Central memory CD4-positive, alpha-beta T cell (primary cell): ENCODE measurements at places on chromosomes 5 and 9.
A peak's percentile ranks its signal among the peaks of the same experiment; 100 is the strongest.

GRCh38 chr9:100579665-100580064 lies 1.8 kb downstream of the CAVIN4 start:
- DNase-seq, result no peak

DNA sequence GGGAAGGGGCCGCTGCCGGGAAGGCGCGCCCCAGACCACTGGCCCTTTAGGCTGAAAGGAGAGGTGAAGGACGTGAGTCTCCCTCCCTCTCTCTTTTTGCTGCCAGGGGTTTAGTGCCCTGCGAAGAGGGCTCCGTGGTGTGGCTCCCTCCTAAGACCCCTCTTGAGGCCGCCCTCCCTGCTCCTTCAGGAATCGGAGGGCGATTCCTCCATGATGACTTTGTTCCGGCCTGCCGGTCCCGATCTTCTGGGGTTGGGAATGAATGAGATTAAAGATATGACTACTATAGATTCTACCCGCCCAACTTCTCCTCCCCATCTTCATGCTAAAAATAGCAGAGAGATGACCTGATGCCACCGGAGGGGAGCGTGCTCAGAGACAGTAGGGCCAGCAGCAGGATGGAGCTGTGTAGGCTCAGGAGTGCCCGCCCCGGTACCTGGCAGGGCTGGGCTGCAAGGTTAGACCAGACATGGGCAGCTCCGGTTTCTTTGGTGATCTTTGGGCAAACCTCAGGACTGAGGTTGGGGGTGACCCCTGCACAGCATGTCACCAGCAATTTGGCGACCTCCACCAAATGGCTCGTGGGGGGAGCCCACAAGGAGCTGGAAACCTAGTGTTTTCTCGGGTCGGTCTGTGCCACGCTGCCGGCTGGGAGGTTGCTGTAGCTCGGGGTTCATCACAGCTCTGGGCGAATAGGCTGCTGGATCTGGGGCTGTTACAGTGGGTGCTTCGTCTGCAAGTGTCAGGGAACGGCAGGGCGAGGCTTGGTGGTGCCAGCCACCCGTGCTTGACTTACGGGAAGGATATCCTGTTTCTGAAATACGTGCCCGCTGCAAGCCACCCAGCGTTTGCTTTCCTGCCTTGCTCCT lies 1.7 kb downstream of the OLFM1 start:
- no peak for DNase-seq

DNA sequence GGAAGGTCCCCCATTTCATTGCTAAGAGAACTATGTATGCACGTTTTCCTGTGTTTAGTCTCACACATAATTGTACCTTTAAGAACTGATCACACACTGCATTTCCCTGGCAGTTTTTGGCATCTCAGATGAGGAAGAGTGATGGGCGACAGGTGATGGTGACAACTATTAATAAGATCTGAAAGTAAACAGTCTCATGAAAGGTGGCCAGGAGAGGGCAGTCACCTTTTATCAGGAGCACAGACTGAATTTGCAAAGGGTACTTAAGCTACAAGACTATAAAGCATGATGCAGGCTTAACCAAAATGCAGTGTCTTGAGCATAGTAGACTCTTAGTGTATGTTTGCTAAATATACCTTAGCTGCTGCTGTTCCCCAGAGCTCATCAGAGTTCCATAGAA lies 91.5 kb downstream of the GHR start:
- DNase-seq, result no peak

DNA sequence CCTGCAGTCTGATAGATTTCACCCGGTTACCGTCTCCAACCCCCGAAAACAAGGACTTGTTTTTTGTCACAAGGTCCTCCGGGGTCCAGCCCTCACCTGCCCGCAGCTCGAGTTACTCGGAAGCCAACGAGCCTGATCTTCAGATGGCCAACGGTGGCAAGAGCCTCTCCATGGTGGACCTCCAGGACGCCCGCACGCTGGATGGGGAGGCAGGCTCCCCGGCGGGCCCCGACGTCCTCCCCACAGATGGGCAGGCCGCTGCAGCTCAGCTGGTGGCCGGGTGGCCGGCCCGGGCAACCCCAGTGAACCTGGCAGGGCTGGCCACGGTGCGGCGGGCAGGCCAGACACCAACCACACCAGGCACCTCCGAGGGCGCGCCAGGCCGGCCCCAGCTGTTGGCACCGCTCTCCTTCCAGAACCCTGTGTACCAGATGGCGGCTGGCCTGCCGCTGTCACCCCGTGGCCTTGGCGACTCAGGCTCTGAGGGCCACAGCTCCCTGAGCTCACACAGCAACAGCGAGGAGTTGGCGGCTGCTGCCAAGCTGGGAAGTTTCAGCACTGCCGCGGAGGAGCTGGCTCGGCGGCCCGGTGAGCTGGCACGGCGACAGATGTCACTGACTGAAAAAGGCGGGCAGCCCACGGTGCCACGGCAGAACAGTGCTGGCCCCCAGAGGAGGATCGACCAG lies 121.3 kb downstream of the DAB2IP start:
- no peak for DNase-seq

- no peak for DNase-seq
Measured at GRCh38 chr9:90915693-90916092, 114.1 kb downstream of the SYK start.

DNA sequence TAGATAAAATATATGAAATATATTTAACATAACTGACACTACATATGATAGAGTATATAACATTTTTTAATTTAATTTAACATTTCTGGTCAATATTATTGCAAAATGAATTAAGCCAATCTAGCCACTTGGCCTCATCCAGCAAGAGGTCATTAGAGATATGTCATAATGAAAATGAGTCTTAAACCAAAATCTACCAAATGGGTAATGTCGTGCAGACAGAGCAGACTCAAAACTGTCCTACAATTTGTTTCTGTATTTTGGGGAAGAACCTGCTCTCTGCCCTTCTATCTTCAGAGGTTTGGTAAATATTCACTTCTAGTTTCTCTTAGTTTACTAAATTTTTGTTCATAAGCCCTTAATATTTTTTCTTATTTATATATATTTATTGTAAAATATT lies 61.4 kb downstream of the ARHGEF28 start:
- no peak for DNase-seq

- DNase-seq, result peak; percentile 43
Measured at GRCh38 chr9:21395778-21396717, 10.8 kb upstream of the IFNA2 start.

GRCh38 chr9:19173598-19174125 lies 46.4 kb upstream of the PLIN2 start:
- no peak for DNase-seq

GRCh38 chr9:132207839-132208615 lies 46.2 kb downstream of the NTNG2 start:
- DNase-seq, result no peak

DNA sequence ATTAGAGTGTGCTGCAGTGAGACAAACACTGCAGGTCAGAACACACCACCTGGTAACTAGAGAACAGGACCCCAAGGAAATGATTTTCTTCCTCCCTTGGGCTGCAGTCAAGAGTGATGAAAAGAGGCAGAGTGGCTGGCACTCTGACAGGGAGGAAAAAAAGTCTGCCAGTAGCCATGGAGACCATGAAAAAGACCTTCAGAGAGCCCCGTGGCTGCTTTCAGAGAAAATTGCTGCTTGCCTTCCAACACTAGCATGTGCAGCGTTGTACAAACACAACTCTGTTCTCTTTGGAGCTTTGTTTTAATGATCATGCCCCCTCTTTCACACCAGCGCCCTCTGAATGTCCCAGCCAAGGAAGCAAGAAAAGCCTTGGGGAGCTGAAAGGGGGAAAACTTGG lies 68.8 kb downstream of the ANKRD55 start:
- DNase-seq, result no peak

GRCh38 chr5:72245546-72245945 lies 74.5 kb downstream of the MRPS27 start:
- no peak for DNase-seq

DNA sequence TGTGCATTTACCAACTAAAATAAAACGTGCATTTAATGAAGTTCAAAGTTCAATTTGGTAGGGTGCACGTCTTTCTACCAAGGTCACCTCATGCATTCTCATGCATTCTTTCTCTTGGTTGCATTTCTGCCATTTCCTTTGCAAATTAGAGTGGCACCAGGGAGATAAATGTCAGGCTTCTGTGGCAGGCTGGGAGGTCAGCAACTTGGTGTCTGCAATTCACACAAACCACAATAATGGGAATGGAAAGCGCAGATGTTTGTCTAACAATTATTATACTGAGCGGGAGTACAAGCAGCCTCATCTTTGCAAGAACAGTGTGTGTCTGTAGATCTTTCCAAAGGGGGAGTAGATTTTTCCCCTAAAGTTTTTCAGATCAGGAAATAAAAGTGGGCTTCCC lies 411.7 kb downstream of the DMRT2 start:
- DNase-seq, result no peak

GRCh38 chr9:134984372-134985265 lies 66.9 kb upstream of the FCN1 start:
- DNase-seq, result no peak

DNA sequence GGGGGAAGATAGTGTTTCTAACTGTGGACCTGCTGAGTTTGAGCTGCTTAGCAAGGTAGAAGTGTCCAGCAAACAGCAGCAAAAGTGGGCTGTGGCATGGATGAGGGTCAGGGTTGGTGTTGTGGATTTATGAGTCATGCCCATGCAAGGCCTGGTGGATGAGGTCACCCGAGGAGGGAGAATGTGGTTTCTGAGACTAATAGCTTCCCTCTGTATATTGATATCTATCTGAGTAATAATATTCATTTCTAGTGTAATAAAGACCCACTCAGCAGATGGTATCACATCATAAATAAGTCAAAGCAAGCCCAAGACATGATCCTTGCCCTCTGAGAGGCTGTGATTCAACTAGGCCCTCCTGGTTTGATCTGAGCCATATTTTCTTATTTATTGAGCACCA lies 597.8 kb upstream of the CLINT1 start:
- DNase-seq, result no peak

DNA sequence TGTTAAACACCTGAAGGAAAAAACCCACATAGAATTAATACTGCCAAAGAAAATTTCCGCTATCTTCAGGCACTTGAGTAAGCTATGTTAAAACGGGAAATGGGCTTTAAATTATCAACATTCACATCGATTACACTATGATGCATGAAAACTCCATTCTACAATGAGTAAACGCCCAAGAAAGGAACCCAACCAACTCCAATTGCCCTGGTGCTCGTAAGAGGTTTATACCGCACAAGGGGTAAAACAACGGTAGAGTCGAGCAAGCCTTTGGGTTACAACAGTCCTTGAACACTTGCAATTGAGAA lies 1.0 kb downstream of the AGTPBP1 start:
- no peak for DNase-seq

DNA sequence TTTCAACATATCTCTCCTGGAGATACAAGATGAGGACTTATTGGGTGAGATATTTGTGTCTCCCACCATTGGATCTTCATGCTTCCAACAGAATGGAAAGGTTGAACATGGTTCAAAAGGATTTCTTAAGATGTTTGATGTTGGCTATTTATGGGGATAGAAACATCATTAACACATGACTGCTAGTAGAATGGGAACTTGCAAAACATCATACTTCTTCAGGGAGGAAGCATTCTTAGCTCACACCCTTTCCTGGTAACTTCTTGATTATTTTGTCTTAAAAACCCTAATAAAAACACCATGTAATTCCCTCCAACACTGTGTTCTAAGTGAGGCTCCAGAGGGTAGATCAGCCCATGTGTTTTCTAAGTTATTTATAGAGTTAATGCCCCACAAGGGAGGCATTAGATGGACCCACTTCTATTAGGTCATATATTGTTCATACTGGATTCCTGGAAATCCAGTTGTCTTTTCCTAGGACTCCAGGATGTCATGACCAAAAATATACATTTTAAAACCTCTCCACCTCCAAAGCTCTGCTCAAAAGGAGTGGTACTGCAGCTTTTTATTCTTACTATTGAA lies 95.8 kb downstream of the FOXD1 start:
- DNase-seq, result no peak

DNA sequence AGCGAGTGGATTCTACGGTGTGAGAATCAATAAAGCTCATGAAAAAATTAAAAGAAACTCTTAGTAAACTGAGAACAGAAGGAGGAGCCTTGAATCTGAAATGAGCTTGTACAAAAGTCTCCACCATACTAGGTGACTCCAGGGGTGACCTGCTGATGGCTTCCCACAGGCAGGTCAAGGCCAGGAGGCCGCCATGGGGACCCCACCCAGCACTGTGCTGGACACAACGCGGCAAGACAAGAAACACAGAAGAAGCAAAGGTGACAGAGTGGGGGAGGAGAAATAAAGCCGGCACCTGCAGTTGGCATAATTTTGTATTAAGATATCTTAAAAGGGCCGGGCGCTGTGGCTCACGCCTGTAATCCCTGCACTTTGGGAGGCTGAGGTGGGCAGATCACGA lies 12.1 kb upstream of the SLC6A19 start:
- DNase-seq, result no peak

DNA sequence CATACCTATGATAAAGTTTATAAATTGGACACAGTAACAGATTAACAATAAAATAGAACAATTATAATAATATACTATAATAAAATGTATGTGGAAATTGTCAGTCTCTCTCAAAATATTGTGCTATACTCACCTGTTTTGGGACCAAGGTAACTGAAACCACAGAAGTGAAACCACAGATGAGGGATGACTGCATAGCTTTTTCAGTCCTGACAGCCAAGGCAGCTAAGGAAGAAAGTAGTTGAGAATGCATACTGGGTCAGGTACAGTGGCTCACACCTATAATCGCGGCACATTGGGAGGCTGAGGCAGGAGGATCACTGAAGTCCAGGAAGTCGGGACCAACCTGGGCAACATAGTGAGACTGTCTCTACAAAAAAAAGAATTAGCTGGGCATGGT lies 8.9 kb downstream of the SRP19 start:
- peak; percentile 16 for DNase-seq

GRCh38 chr5:161077496-161077895 lies 225.5 kb upstream of the ATP10B start:
- no peak for DNase-seq

GRCh38 chr5:139462586-139463276 lies at the start of gene ECSCR:
Gene ECSCR (minus strand): TSS chr5:139462743. CDS start chr5:139462670, 73 bp downstream.
- DNase-seq, result no peak

GRCh38 chr9:14838701-14839100 lies 71.5 kb downstream of the FREM1 start:
- DNase-seq, result no peak

GRCh38 chr5:42518595-42519221 lies 95.5 kb downstream of the GHR start:
- no peak for DNase-seq

GRCh38 chr9:23635276-23635675 lies 190.8 kb downstream of the ELAVL2 start:
- no peak for DNase-seq

DNA sequence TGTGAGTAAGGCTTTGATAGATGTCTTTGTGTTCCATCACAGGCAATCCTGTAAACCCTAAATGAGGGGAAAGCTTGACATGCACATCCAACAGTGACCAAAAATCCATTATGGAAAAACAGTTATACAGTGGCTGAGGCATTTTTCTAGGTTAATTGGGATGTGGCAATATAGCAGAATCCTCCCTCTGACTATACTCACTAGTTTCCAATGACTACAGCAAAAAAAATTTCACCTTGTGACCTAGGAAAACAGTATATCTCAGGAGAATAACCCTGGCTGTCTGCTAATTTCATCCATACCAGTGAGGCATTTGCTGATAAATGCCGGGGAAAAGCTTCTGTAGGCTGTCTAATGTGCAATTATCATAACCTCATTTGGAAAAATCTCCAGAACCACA lies 49.9 kb upstream of the SNCAIP start:
- no peak for DNase-seq
